HS-27A (cell line): ENCODE measurements at places on chromosomes 1 and 21.

DNA sequence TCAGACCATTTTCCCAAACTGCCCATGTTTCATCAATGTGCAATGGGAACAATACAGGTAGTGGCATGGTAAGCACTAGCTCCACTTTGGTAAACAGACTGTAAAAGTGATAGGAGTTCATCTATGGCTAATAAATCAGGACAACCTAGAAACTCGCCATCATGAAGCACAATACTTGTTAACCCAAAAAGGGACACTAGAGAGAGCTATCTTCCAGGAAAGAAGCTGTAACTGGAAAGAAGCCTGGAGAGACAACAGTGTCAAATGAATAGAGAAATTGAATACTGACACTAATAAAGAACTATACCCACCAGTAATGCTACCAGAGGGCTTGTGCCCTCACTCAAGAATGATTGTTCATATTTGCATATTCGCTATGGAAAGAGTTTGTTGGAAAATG, 164.7 kb upstream of the RGS18 start:
- peak; percentile 19 for DNase-seq

DNA sequence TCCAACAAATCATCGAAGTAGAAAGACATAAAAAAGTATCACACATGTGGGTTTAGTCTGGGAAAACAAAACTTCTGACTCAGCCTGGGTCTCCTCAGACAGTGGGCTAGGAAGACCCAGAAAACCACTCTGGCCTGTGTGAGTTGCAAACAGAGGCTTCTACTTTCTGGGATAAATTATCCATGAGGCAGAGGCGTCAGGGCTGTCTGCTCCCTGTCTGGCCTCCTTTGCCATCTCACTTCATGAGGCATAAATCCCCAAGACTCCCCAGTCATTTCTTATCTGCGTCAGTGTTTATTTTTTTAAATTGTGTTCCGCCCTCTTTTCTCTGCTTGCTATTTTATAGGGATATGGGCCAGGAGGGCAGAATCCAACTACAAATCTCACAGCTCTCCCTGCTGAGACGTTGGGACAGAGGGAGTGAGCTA, 80.6 kb upstream of the TRABD2B start:
- DNase-seq = no peak

DNA sequence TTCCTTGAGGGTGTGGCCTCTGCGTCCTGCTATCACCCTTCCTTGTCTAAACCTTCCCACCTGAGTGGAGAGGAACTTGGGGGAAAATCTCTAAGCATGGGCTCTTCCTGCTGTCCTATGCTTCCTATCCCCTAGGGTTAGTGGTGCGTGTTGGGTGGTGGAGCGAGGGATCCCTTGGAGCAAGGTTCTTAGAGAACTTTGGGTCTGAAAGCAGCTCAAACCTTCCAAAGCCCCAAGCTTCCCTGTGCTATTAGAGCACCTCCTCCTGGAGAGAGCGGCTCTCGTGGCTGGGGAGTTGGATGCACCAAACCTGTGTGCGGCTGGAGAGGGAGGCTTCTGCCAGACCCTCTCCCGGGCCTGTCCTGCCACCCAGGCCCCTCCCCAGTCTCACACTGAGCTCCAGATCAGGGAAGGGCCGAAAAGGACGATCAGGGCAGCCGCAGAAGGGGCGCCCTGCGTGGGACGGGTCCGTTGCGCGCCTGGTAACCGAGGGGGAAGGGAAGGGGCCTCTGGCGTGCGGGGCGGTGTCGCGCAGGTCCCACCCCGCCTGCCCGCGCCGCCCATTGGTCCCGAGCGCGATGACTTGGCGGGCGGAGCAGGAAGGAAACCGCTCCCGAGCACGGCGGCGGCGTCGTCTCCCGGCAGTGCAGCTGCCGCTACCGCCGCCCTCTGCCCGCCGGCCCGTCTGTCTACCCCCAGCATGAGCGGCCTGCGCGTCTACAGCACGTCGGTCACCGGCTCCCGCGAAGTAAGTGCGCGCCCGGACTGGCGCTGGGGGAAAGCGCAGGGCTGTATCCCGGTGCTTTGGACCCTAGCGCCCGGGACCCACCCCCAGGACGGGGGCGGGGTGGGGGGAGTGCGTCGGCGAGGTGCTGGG, at the start of gene SH3BGRL3:
SH3BGRL3 (plus strand) TSS at position 631 of the 877 bp plus-strand sequence; CDS start at position 701, 70 bp downstream.
- peak; percentile 70 for DNase-seq

GRCh38 chr1:43769350-43769908, 62.1 kb downstream of the ST3GAL3 start:
- no peak for DNase-seq

- DNase-seq = no peak
These were observed 78.8 kb upstream of the NR5A2 start for GRCh38 chr1:199948587-199949280.

DNA sequence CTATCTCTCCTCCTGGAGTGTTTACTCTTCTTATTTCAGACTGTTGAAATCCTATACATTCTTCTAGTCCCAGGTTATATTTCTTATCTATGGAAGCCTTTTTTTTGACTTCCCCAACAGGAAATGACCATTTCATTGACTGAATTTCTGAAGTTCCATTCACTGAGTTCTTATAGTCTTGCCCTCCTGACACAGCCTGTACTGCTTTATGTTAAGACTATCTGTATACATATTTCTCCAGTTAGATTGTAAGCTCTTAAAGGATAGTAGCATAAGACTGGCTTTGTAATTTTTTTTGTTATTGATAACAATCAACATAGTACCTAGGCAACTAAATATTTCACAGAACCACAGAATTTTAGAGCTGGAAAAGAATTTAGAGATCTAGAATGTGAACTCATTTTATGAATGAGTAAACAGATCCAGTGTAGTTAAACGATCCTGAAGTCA, 14.9 kb upstream of the MACF1 start:
- DNase-seq = no peak

DNA sequence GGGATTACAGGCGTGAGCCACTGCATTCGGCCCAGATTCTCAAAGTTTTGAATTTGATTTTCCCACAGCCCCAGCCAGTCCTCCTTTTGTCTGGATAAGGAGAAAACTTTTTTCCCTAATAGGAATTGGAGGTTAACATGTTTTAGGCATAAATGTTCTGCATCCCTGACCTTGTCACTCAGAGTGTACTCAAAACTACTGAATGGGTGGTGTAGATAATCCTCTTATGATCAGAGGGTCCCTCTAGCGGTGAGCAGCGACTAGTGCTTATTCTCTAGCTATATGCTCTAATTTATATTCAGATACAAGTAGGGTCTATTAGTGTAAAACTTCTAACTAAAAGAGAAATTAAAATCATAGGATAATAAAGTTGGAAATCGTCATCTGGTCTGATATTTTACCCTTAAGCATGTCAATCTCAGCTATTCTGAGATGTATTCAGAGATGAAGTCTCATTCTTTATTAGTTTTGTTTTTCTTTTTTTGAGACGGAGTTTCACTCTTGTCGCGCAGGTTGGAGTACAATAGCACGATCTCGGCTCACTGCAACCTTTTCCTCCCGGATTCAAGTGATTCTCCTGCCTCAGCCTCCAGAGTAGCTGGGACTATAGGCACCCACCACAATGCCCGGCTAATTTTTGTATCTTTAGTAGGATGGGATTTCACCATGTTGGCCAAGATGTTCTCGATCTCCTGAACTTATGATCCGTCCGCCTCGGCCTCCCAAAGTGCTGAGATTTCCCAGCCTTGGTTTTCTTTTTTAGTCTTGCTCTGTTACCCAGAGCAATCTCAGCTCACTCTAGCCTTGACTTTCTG, 2.7 kb upstream of the PSMD4 start:
- DNase-seq = peak; percentile 35

- DNase-seq = no peak
These were observed 6.1 kb downstream of the CYP4B1 start for GRCh38 chr1:46804926-46805325.

GRCh38 chr1:3180915-3181314, 111.9 kb downstream of the PRDM16 start:
- DNase-seq = no peak

DNA sequence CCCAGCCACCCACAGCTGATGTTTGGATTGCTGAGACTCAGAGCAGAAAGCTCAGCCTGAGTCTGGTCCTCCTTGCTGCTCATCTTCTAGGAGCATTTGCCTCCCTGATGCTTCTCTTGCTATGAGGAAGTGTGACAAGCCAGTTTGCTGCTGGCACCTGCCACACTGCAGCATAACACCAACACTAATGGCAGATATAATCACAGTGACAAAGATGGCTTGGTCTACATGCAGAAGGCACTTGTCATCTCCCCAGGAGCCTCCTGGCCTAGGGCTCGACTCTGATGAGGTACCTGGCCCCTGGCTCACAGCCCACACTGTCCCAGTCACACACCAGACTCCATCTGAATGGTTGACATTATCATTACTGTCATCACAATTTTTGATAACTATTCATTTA, 13.9 kb upstream of the PSMB2 start:
- DNase-seq = no peak

DNA sequence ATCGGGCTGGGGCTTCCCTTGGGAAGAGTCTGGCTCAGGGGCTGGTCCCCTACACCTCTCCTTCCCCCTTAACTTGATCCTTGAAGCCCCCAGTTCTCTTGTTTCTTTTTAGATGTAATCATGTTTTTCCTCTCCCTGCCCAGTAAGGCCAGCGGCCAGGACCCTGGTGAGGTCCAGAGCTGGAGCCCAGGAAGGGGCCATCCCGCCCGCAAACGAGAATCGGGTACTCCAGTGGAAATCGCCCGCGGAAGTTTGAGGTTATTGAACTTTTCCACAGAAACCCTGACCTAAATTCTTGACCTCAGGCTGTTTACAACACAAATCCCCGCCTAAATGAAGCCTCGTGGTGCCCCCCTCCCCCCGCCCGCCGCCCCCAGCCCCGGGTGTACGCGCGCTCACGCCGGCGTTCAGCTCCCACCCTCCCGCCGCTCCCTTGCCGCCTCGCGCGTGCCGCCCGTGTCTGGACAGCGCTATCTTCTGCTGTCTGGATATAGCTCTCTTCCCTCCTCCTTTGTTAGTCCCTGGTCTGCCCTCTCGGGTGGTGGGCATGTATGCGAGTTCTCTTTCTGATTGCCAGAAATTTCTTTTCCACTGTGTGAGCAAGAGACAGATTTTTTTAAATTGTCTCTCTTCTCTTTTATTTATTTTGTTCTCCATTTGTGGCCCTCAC, 165.9 kb upstream of the CACNA1E start:
- no peak for DNase-seq

- no peak for DNase-seq
These were observed 238.4 kb downstream of the PLPP3 start for GRCh38 chr1:56340977-56341376.
